ENCODE measurements at places on chromosomes 2 and 18. TPM values are rescaled to one million over a fixed set of nuclear protein-coding genes. Genes with fewer than 3 reads are reported as not detected.

CCDC148 gene
- total RNA-seq = not detected

ZNF892 gene
- 2.9 TPM for total RNA-seq

IL36G gene
- not detected for total RNA-seq

GREB1L gene
- total RNA-seq = not detected

IGFBP5 gene
- not detected for total RNA-seq

TWIST2 gene
- total RNA-seq = not detected

IL1RL2 gene
- total RNA-seq = not detected

CYTIP gene
- 514 TPM for total RNA-seq

LRP2 gene
- 1.8 TPM for total RNA-seq

UBXN2A gene
- 11.1 TPM for total RNA-seq
